ENCODE measurements at places on chromosomes 1 and 21.

DNA sequence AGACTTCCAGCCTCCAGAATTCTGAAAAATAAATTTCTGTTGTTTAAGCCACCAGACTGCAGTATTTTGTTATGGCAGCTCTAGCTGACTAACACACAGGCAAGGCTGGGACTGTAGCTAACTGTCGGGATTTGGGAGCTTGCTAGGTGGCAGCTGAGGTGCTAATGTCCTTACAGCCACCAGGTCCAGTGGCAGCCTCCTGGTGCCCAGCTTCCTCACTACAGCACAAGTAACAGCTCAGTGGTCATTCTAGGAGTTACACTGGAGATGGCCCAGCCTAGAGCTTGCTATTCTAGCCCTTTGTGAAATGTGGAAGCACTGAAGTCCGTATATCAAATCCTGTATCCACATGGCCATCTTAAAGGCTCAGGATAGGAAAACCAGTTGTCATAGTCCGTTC, 4.3 kb upstream of the C1orf115 start:
- DNase-seq = no peak

GRCh38 chr1:20725189-20726117, 7.0 kb downstream of the SH2D5 start:
- DNase-seq = no peak

- no peak for DNase-seq
These were observed 14.6 kb downstream of the PYCR2 start for GRCh38 chr1:225909477-225909876.

- DNase-seq = no peak
These were observed 45.2 kb upstream of the ACTL8 start for GRCh38 chr1:17709981-17710380.

GRCh38 chr1:106836708-106837107, 219.8 kb upstream of the PRMT6 start:
- DNase-seq = no peak

DNA sequence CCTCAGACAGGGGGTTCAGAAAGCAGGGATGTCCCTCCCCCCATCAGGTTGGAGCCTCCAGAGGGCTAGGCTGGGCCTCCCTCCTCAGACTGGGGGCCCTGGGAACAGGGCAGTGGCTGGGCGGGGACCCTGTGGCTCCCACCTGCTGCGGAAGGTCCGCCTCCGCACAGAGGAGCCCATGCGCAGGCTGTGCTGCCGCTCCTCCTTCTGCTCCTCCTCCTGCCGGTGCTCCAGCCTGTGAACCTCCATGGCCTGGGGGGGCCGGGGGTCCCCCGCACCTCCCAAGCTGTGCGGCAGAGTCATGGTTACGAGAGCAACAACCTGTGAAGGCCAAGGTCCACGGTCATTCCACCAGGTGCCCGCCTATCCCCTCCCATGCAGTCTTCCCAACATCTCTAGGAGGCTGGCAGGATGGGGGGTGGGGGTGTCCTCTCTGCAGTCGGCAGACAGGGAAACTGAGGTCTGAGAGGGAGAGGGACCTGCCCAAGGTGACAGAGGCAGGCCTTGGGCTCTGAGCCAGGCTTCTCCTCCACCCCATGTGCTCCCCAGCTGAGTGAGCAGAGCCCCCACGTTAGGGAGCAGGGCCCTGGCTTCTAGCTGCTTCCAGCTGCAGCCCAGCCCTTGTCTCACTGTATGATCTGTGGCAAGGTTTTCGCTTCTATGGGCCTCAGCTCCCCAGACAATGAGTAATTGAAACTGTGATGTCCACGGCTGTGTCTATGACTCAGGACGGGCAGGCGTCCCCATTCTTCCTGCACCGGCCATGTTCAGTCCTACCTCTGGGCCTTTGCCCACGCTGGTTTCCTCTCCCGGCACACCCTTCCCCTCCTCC, 3.4 kb downstream of the MYOM3 start:
- no peak for DNase-seq

DNA sequence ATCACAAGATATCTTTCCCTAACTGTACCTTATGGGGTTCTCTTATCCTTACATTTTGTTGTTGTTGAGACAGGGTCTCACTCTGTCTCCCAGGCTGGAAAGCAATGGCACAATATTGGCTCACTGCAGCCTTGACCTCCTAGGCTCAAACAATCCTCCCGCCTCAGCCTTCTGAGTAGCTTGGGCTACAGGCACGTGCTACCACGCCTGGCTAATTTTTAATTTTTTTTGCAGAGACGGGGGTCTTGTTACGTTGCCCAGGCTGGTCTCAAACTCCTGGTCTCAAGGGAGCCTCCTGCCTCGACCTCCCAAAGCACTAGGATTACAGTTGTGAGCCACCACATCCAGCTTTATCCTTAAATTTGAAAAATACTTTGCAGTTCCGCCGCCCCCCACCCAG, 10.4 kb downstream of the RERE start:
- no peak for DNase-seq

DNA sequence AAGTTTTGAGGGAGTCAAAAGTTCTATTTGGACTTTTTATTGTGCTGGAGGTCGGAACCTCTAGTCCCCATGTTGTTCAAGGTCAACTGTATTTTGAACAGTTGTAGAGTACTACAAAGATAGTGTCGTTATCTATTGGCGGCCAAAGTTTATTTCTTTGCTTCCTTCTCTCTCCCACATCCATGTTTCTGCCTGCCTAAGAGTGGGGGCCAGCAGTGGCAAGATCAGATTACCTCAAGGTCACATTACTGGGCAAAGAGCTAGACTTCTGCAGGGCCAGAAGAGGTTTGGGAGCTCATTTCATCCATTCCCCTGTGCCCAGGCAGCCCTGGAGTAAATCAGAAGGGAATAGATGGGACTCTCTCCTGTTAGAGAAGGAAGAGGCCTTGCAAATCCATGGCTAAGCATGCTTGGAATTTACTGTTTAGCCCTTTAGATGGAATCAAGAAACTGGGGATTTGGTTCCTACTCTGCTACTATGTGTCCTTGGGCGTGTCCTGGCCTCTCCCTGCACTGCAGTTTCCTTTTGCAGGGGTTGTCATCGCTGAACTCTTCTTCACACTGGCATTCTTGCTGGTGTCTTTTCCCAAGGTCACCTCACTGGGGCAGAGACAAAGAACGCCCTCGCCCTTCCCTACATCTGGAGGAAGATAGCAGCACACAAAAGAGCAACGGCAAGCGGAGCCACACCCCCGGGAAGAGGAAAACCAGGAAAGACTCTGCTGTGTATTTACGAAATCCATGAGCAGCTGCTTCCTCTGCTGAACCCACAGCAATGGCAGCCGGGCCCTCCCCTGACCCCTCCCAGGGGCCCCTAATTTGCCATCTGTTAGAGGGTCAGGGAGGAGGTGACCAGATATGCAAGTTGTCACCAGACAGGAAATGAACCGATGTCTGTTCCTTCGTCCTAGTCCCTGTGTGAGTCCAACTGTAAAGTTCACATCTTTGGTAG, 73.3 kb downstream of the PLPP3 start:
- no peak for DNase-seq

DNA sequence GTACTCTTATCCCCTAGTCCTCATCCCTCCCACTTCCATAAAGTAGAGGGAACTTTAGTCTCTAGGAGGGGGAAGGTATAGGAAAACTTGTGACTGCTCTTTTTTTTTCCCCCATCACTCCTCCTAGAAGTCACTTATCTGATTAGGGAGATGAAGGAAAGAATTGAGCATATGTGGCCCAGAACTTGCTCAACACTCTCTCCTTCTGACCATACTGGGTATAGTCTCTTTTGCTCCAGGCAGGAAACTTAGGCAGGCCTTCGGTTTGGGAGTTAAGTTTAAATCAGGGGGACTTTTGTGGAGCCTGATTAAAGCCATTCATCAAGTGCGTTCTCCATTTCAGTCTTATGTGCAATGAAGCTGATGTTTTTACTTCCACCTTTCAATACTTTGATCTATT, 5.8 kb downstream of the UBE2U start:
- no peak for DNase-seq

GRCh38 chr21:37058261-37058660, 14.6 kb downstream of the PIGP start:
- no peak for DNase-seq

DNA sequence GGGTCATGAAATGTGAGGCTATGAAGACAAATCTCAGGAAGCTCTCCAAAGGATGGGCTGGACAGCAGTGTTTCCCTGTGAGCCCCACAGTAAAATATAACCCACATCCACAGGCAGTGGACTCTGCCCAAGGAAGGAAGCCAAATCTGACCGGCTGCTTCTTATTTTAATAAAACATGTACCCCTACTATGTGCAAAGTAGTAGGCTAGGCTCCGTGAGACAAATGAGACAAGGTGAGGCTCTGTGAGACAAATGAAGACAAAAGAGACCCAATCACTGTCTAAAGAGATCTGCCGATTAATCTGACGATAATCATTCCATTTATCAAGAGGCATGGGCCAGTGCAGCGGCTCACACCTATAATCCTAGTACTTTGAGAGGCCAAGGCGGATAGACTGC, 2.1 kb downstream of the ASAP3 start:
- DNase-seq = no peak

DNA sequence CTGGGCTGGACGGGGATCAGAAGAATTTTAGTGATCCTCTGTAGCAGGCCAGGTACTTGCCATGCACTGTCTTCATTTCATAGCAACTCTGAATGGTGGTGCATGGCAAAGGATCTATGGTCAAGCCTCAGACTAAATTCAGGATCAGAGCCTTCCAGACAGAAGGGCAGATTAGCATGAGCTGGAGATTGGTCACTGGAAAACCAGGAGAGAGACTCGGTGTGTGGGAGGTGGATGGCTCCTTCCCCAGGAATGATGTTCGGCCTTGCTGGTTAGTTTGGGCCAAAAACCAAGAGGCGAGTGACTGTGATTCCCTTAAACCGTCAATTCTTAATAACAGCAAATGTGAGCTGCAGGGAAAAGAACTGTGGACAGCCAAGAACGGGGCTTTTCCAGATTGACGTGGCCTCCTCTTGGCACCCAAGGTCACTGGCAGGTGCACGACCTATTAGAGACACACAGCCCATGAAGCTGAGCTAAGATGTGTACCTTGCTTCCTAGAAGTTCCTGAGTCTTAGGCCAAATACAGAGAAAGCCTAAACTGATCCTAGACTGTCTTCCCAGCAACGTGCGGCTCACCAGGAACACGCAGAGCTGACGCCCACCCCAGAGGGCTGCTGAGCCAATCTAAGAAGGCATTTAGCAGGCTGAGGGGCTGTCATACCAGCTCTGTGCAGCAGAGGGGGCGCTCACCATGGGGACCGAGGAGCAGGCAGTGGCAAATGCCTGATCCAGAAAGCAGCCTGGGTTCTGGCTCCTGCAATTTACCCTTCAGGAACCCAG, 18.5 kb downstream of the ALDH4A1 start:
- peak; percentile 52 for DNase-seq

DNA sequence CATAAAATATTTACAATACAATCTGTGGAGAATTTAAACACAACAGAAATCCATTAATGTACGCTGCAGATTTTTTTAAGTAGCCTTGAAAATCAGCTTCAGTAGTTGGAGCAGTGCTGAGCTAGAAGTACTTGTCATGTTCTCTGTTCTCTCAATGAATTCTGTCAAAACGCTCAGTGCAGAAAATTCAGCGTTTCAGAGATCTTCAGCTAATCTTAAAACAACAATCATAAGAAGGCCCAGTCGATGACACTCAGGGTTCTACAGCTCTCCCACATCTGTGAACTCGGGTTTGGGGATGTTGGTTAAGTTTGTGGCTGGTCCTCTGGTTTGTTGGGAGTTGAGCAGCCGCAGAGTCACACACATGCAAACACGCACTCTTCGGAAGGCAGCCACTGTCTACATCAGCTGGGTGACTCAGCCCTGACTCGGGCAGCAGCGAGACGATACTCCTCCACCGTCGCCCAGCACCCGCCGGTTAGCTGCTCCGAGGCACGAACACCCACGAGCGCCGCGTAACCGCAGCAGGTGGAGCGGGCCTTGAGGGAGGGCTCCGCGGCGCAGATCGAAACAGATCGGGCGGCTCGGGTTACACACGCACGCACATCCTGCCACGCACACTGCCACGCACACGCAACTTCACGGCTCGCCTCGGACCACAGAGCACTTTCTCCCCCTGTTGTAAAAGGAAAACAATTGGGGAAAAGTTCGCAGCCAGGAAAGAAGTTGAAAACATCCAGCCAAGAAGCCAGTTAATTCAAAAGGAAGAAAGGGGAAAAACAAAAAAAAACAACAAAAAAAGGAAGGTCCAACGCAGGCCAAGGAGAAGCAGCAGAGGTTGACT, 161.2 kb downstream of the RUNX1 start:
- DNase-seq = peak; percentile 92

GRCh38 chr1:66365635-66366034, 168.3 kb upstream of the SGIP1 start:
- no peak for DNase-seq

GRCh38 chr1:245232931-245233330, 78.1 kb downstream of the KIF26B start:
- no peak for DNase-seq
